ENCODE measurements at places on chromosomes 12 and 14. TPM values are rescaled to one million over a fixed set of nuclear protein-coding genes. Genes with fewer than 3 reads are reported as not detected.

The CPNE6 gene
- total RNA-seq: not detected

The CATSPERB gene
- 1.1 TPM for total RNA-seq

GRCh38 chr12:27861428-27862167, 81.6 kb upstream of the MANSC4 start:
- no peak overlapping the region for H3K27ac ChIP-seq
- H3K36me3 ChIP-seq: no peaks in the 10 kb centered on the region
- DNase-seq: no peak

- no peak overlapping the region for H3K4me3 ChIP-seq
- no peak overlapping the region for H3K27ac ChIP-seq
- H3K4me1 ChIP-seq: no peaks in the 10 kb centered on the region
- no peak for DNase-seq
Observed at GRCh38 chr12:72030277-72030676, 91.6 kb downstream of the TPH2 start.

GRCh38 chr14:94423453-94424056, 29.0 kb downstream of the SERPINA11 start:
- H3K36me3 ChIP-seq: no peaks in the 10 kb centered on the region
- H3K4me1 ChIP-seq: no peaks in the 10 kb centered on the region
- H3K4me3 ChIP-seq: no peak overlapping the region
- no peak for DNase-seq
- H3K27ac ChIP-seq: no peak overlapping the region

DNA sequence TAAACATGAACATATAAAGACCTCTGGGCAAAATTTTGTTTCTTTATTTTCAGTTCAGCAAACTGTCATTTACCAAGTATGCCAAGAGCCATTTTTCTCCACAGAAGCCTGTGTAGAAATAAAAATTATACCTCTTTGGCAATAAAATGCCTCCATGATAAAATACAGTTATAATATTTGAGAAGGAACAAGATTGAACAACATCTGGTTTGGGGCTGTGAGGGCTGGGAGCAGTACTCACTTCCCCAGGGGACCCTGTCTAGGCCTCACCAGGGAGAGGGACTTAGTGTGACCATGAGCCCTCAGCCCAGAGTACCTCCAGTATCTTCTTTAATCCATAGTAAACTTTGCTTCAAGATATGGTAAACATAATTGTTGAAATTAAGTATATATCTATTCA, 65.1 kb downstream of the DAAM1 start:
- no peaks in the 10 kb centered on the region for H3K4me1 ChIP-seq
- H3K27ac ChIP-seq: no peak overlapping the region
- H3K36me3 ChIP-seq: no peaks in the 10 kb centered on the region
- H3K27me3 ChIP-seq: no peaks in the 10 kb centered on the region
